NCI-H1930 (cell line): ENCODE measurements at places on chromosomes 5 and 9.

GRCh38 chr9:70529833-70530232 lies 115.4 kb upstream of the KLF9 start:
- DNase-seq, result no peak

DNA sequence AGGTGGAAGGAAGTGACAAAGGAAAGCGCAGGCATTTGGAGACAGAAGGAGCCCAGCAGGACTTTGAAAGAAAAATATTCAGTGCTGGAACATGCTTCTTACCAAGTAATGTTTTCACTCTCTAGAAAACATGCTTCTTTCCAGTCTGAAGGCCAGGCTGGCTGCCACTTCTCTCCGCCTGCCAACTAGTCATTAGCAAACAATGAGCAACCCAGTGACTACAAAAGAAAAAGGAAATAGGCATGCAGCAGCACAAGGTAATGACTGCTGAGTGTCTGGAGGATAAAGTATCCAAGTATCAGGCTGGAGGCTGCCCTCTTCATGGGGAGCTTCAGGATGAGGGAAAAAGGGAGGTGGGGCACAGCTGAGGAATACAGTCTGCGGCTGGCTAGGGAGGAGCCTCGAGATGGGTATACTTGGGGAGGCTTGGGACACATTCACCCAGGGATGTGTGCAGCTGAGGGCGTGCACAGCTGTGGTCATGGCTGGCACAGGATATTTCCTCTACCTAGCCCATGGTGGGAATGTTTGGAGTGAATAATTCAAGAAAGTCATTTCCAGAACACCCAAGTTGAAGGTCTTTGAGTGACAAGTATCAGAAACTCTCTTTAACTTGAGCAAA lies 161.5 kb upstream of the KIF2A start:
- no peak for DNase-seq

- no peak for DNase-seq
These were observed 1498.8 kb downstream of the MAT2B start for GRCh38 chr5:165004175-165004574.

- no peak for DNase-seq
These were observed 96.7 kb upstream of the SMIM23 start for GRCh38 chr5:171688696-171689495.

- no peak for DNase-seq
These were observed 89.3 kb upstream of the CER1 start for GRCh38 chr9:14811844-14812243.

DNA sequence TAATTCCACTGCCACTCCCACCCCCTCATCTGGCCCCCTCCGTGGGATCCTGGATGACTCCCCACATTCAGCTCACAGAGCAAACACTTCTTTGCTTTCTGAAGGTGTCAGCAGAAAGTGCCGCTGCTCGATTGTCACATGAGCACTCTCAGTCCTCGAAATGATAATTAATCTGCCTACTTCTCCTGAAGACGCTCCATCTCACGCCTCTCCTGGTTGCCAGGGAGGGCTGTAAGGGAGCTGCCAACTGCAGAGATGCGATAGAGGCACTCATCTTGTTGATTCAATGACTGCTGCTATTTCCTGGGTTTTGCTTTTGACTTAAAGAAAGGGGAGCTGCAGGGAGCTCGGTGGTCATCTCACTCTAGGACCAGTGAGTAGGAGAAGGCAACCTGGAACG lies 206.5 kb downstream of the DAB2IP start:
- no peak for DNase-seq

GRCh38 chr9:108569624-108570023 lies 286.2 kb downstream of the ACTL7B start:
- DNase-seq, result no peak

GRCh38 chr9:6449645-6450044 lies 36.6 kb downstream of the UHRF2 start:
- DNase-seq, result no peak

DNA sequence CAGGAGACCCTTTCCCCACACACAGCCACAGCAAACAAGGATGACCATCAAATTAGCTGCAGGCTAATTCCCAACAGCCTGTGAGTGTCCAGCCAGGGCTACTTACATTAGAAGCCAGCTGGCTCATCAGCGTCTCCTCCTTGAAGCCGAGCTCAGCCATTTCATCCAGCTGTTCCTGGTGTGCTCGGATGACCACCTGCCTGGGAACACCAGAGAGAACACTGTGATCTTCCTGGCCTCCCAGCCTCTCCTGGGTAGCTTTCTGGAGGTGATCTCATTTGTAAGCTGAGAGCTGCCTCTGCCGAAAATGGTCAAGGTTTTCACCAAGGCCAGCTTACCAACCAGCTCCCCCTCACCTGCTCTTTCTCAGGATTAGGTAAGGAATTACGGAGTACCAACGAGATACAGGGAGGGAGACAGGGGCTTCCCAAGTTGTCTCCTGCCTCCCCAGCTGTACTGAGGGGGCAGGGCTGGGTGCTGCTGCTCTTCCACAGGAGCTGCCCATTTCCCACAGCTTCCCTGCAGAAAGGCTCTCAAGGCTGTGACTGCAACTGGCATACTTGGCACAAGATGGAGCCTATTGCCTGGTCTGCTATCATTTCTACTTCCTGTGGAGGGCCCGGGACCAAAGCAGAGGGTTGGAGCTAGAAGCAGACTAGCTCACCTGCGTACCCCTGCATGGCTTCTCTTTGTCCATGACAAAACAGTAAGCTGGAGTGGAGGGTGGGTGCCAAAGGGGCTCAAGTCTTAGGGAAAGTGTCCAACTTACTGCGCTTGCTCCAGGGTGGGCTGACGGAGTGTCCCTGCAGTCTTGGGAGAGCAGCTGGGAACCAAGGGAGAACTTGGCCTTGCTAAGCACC lies 73.9 kb downstream of the KIF24 start:
- no peak for DNase-seq

DNA sequence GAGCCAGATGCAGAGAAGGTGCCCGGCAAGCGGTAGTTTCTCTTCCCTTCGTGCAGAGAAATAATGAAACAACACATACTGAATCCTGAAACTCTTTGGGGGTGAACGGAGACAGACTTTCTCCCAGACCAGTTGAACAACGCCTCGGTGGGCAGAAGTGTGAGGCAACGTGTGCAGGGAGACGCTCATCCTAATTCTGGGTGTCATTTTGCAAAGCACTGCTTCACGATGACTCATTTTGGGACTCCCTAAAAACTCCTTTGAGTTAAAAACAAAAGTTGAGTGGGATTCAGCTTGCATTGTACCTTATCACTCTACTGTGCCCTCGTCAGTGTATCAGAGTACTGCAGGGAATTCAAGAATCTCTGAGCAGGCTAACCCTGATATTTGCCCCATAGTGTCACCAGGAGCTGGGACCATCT lies 3.5 kb upstream of the NEK6 start:
- no peak for DNase-seq

- no peak for DNase-seq
These were observed 224.2 kb downstream of the SNX18 start for GRCh38 chr5:54741711-54742110.

- DNase-seq, result no peak
These were observed 51.1 kb downstream of the FNIP1 start for GRCh38 chr5:131745703-131746102.

DNA sequence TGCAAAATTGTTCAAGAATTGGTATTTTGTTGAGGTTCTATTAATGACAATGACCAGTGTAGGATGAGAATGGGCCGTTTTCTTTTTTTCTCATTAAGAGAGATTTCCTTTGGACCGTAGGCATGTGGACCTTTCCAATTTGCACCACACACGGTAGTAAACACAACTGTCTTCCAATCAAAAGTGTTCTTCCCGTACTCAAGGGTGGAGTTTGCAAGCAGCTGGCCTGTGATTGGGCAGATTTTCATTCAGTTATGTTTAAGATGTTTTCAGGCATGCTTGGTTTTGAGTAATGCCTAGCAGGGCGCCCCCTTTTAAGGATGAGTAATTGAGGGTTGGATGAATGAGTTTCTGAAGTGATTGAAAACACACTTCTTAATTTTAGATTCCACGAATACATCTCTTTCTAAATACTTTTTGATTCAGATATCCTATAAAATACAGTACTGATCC lies 2.5 kb downstream of the KDM3B start:
- no peak for DNase-seq

DNA sequence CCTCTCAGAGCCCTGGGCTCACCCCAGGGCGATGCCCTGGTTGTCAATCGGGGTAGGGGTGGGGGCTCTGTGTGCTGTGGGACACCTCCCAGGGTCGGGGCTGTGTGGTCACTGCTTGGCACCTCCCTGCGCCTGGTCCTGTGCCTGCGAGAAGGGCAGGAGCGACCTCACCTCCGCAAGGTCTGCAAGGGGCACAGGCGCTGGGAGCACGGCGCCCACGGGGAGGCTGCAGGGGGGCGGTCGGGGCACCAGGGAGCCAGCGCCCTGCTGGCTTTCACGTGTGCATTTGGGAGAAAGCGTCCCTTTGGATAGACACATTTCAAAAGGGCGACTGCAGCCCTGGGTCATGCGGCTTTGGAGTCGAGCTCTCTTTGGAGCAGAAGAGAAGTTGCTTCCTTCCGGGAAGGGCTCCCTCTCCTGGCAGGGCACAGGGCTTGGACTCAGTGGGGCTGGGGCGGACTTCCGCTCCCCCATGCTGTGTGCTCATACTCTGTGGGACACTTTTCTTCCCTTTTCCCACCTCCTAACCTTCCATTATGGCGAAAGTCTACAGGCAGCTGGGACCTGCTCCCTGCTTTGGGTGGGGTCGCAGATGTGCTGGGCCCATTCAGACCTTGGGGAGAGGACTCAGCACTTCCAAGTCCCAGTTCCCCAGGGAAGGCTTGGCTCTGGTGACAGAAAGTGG lies 52.9 kb upstream of the SLC28A3 start:
- no peak for DNase-seq

DNA sequence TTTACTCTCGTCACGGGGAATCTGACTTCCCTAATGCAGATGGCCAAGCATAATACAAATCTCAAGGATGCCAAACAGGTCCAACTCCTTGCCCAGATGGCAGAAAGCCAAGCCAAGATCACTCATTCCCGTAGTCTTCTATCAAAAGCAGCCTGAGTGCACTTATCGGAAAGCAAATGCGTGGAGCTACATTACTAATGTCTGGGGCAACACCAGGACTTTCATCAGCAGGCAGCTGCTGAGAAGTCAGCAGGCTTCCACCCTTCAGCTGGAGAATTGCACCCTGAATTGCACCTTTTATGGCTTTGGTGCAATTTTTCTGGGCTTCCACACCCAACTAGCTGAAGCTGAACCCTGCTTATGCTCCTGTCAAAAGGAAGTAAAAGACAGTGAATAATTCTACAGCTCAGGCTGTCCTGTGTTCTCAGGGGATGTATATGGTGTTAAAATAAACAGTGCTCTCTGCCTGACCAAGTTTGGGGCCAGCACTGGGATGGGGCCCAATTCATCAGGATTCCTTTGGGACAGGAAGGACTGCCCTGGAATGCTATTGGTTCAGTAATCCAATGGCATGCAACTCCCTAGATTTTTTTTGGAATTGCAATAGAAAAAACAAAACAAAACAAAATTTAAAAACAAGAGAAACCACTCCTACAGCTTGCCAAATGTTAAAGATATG lies 92.6 kb downstream of the DPYSL3 start:
- DNase-seq, result no peak

- DNase-seq, result no peak
These were observed 45.3 kb downstream of the OR2K2 start for GRCh38 chr9:111284703-111285102.

GRCh38 chr9:76571288-76571687 lies 112.3 kb downstream of the GCNT1 start:
- DNase-seq, result no peak

DNA sequence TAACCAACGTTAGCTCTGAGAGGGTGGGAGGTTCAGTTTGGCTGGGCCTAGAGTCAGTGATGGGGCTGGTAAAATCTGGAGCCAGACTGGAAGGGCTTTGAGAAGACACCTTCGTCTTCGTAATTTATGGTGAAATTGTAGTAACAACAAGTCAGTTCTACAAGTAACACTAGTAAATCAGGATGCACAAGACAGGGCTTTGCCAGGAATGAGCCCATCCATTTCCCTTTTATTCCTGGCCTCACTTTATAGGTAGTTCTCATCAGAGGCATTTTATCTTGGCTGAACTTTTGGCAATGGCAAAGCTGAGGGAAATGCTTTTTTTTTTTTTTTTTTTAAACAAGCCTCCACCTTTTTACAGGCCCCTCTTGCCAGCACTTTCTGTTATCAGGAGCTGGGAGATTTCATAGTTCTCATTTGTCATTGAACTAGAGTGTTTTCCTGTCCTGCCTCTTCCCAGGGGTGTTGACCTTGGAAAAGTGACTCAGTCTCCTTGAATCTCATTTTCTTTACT lies 110.5 kb upstream of the KLF4 start:
- DNase-seq, result no peak

- DNase-seq, result no peak
These were observed 1.9 kb downstream of the AP3S1 start for GRCh38 chr5:115843444-115844130.

DNA sequence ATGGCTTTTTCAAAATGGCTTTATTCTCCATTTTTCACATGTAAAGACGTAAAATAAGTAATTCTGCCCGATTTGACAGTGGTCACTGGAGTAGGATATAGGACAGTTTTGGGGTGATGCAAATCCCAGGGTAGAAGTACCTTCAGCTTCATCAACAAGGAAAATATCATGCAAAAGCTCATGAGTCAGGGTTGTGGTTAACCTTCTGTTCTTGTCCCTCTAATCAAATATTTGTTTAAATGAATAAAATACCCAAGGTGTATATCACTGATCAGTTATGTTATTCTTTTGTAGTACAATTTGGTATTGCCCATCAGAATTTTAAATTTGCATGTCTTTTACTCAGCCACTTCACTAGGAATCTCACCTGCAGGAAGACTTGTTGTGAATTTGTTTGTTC lies 40.0 kb downstream of the FBXL7 start:
- no peak for DNase-seq

DNA sequence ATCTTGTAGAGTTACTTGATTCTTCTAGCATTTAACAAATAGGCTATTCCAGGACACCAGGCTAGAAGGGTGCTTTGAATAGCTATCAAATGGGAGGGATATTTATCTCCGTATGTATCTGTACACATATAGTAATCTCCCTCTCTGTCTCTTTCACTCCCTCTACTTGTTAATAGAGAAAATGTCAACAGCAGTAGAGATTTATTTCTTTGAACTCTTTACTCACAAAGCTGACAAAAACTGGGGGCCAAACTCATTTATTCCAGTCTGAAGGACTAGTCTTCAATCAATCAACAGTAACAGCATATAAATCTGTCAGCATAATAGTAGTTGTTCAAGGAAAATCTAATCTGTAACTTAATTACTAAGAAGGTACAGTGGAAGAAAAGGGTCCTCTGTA lies 78.2 kb upstream of the FER start:
- DNase-seq, result no peak

- no peak for DNase-seq
These were observed 59.0 kb downstream of the IARS1 start for GRCh38 chr9:92234514-92234913.

GRCh38 chr5:125411071-125411743 lies 664.8 kb upstream of the ZNF608 start:
- no peak for DNase-seq

- no peak for DNase-seq
These were observed 11.9 kb downstream of the RAPGEF1 start for GRCh38 chr9:131727795-131728545.

GRCh38 chr5:138528208-138528607 lies 14.8 kb downstream of the ETF1 start:
- no peak for DNase-seq

GRCh38 chr9:85994191-85994590 lies 53.2 kb downstream of the NAA35 start:
- DNase-seq, result no peak
